ENCODE measurements at places on chromosomes 7 and 10. TPM values are rescaled to one million over a fixed set of nuclear protein-coding genes. Genes with fewer than 3 reads are reported as not detected.

The ETV1 gene
- 43.2 TPM for total RNA-seq

- DNase-seq: no peak
Measured at GRCh38 chr10:8075282-8076260, 21.1 kb downstream of the GATA3 start.

- DNase-seq: no peak
Measured at GRCh38 chr7:107538001-107538400, 25.7 kb downstream of the COG5 start.

The ADIRF gene
- total RNA-seq: 0.41 TPM

DNA sequence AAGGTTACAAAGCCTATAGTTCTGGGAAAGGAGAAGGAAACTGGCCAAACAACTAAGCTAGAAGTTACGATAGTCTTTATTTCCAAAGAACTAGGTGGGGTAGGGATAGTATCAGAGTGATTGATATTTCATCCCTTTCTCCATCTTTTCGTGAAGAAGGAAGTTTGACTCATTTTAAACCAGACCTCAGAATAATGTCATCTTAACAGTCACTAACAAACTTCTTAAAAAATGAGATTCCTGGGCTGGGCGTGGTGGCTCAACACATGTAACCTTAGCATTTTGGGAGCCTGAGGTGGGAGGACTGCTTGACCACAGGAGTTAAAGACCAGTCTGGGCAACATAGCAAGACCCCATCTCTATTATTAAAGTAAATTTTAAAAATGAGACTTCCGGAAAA is 69.4 kb downstream of the ARL4A start:
- no peak for DNase-seq

The NOS3 gene
- total RNA-seq: 0.82 TPM
